ENCODE measurements at places on chromosomes 2 and 18. TPM values are rescaled to one million over a fixed set of nuclear protein-coding genes. Genes with fewer than 3 reads are reported as not detected.

GRCh38 chr2:42907835-42908234 is 115.5 kb upstream of the HAAO start:
- no peak for DNase-seq
- H3K27me3 ChIP-seq = no peaks in the 10 kb centered on the region
- no peak overlapping the region for H3K4me3 ChIP-seq
- H3K36me3 ChIP-seq = no peaks in the 10 kb centered on the region

DNA sequence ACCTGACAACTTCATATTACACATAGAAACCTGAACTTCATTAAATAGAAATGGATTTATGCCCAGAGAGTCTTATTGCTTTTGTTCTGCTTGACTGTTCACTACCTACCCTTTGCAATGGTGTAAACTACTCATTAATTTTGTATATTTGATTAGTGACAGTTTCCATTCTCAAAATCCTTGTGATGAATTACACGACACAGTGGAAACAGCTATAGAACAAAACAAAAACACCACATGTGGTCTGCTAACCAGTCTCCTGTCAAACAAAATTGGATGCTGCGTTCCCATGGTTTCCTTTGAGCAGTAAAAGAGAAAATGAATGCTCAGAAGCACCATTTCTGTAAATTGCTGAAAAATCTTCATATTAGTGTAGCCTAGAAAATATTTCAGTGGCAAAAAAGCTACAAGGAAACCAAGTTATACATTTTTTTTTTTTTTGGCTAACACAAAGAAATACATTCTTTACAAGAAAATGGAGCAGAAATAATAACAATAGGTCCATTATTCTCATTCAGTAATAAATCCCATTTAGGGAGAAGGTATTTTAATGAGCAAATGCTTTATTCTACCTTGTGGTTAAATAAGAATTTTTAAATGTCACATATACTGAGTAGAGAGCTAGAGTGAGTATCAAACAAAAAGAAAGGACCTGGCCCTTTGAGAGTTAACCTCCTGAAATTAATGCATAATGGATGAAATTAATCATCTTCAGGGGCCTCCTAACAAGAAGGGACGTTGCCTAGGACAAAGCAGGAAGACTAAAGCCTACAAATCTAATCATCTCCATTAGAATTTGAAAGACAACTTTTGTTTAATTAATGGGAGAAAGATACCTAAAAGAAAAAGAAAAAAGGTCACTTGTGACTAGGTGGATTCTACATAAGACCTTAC is 355.1 kb upstream of the ZC3H15 start:
- H3K4me3 ChIP-seq = no peak overlapping the region
- H3K36me3 ChIP-seq = no peaks in the 10 kb centered on the region
- H3K27ac ChIP-seq = no peak overlapping the region
- H3K27me3 ChIP-seq = no peaks in the 10 kb centered on the region
- DNase-seq = no peak
- H3K4me1 ChIP-seq = no peaks in the 10 kb centered on the region

- no peak overlapping the region for H3K27ac ChIP-seq
- H3K27me3 ChIP-seq = no peaks in the 10 kb centered on the region
- no peak for DNase-seq
- no peaks in the 10 kb centered on the region for H3K36me3 ChIP-seq
- no peak overlapping the region for H3K4me3 ChIP-seq
Measured at GRCh38 chr2:180577567-180577966, 402.8 kb upstream of the UBE2E3 start.

DNA sequence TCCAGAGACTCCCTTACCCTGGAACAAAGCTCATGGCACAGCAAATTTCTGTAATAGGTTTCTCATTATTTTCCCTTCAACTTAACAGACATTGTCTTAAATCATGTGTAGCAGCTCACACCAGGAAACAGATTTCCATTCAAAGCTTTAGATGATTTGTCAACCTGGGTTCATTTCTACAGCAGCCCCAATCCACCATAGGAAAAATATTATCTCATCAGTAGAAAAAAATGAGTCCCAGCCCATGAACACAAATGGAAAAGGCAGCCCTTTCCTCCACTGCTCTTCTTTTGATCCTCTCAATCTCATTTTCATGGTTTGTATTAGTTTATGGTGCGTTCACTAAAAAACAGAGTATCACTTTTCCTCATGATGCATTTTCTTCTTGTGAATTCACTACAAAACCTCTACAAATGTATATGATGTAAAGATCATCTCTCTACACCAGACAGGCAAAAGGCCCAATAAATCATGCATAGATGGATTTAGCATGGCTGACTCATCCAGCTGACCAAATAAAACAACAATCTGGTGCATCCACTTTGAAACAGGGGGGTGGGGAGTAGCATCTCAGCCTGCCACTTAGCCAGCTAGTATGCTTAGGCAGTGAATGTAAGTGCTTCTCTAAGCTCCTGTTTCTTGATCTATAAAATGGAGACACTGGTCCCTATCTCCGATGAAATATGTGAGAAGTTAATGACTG is 78.6 kb downstream of the SATB2 start:
- H3K27me3 ChIP-seq = peaks cover 10% of the 10 kb centered on the region
- no peak overlapping the region for H3K4me3 ChIP-seq
- no peak overlapping the region for H3K27ac ChIP-seq

DNA sequence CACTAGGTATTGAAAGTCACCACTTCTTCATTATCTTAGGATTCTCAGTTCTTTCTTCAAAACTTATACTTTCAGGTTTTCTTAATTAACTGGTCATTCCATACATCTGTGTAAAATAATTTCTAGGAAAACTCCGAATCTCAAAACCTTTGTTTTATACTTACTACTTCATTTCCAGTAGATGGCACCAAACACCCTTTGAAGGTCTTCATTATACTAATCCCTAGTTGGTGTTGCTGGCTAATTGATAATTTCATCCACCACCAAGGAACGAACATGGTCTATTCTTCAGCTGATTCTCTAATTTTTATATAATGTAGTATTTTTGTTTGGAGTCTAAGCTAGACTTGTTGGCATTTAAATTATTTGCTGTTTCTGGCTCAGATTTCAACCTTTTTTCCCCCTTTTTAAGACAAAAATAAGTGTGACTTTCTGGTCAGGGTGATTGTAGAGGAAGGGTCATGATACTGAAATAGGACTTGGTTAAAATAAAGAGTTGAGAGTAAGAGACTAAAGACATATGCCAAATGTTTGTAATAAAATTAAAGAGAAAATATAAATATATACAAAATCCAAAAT is 2.8 kb upstream of the MXD1 start:
- no peak for DNase-seq
- H3K4me1 ChIP-seq = peaks cover 15% of the 10 kb centered on the region
- peaks cover 5% of the 10 kb centered on the region for H3K36me3 ChIP-seq
- H3K27me3 ChIP-seq = no peaks in the 10 kb centered on the region

GRCh38 chr2:69279931-69280681 is 106.9 kb downstream of the GFPT1 start:
- H3K27ac ChIP-seq = no peak overlapping the region
- no peaks in the 10 kb centered on the region for H3K27me3 ChIP-seq
- DNase-seq = no peak
- H3K36me3 ChIP-seq = no peaks in the 10 kb centered on the region
- no peaks in the 10 kb centered on the region for H3K4me1 ChIP-seq

GRCh38 chr18:48997681-48997984 is 46.9 kb upstream of the SMAD7 start:
- no peak for DNase-seq
- H3K4me3 ChIP-seq = no peak overlapping the region
- no peaks in the 10 kb centered on the region for H3K27me3 ChIP-seq
- H3K27ac ChIP-seq = peak overlapping the region; percentile 74

DNA sequence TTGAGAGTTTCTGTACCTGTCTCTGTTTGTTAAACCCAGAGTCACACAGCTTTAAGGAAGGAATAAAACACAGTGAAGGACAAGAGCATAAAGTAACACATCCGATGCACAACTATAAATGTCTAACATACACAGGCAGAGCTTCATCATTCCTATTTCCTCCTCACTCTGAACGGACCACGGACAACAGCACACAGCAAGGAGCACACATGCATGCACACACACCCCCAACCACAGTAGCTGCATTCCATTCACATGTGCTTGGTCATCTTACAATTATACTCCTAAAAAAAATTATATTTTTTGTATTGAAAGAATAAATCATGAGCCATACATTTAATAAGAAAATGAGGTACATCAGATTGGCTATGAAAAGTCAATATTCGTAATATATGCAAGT is 58.3 kb downstream of the ID2 start:
- H3K27me3 ChIP-seq = no peaks in the 10 kb centered on the region
- H3K4me3 ChIP-seq = no peak overlapping the region
- H3K36me3 ChIP-seq = no peaks in the 10 kb centered on the region
- H3K4me1 ChIP-seq = no peaks in the 10 kb centered on the region
- no peak overlapping the region for H3K27ac ChIP-seq

GRCh38 chr2:64086347-64087082 is 57.7 kb downstream of the PELI1 start:
- H3K27ac ChIP-seq = no peak overlapping the region
- no peak for DNase-seq
- H3K4me1 ChIP-seq = no peaks in the 10 kb centered on the region

AQP12B gene
- total RNA-seq = not detected

CPO gene
- not detected for total RNA-seq

HADHB gene
- total RNA-seq = 54.3 TPM

DNA sequence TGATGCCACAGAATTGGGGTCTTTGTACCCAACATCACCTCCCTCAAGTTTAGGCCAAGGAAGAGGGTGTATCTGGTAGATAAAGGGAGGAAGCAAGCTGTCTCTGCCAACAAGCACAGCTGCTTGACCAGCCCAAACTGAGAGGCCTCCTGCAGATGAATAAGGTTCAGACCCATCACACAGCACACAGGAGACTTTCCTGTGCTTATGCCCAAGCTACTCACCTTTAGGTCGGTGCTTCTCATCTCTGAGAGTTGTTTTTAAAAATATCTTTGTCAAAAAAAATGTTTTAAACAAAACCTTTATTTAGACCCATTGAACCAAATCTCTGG is 24.7 kb upstream of the SP3 start:
- H3K36me3 ChIP-seq = no peaks in the 10 kb centered on the region
- no peak overlapping the region for H3K4me3 ChIP-seq
- no peak overlapping the region for H3K27ac ChIP-seq
- H3K27me3 ChIP-seq = no peaks in the 10 kb centered on the region

DNA sequence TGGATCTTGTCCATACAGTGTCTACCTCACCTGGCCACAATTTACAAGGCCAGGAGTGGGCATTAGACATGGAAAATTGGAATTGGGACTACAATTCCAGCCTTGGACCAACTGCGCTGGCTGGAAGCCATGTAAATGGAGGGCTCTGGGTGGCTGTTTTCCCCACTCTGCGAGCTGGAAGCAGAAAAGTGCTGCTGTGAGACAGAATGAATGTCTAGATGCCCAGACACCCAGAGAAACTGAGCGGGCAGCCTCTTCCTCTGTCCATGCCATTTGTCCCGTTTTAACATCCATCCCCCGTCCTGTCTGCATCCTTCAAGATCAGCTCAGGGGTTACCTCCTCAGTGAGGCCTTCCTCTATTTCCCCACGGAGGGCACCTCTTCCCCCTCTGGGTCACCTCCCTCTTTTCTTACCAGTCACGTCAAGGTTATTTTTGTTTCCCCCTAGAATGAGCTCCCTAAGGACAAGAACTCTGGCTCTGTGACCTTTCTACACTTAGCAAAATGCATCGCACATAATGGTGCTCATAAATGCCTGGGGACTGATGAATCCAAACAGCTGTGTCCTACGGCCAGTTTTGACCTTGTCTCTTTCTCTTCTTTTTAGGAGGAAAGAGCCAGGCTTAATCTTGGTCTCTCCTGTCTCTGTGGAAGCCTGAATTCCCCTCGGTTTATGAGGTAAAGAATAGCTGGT is 41.2 kb downstream of the MCFD2 start:
- peaks cover 21% of the 10 kb centered on the region for H3K27me3 ChIP-seq
- H3K27ac ChIP-seq = no peak overlapping the region
- no peak overlapping the region for H3K4me3 ChIP-seq
- H3K36me3 ChIP-seq = no peaks in the 10 kb centered on the region
- H3K4me1 ChIP-seq = no peaks in the 10 kb centered on the region

VWA3B gene
- not detected for total RNA-seq

ALK gene
- not detected for total RNA-seq

GRCh38 chr2:136407952-136408318 is 290.0 kb upstream of the CXCR4 start:
- no peaks in the 10 kb centered on the region for H3K36me3 ChIP-seq
- H3K27ac ChIP-seq = no peak overlapping the region
- no peak for DNase-seq
- H3K4me3 ChIP-seq = no peak overlapping the region

GRCh38 chr18:46484971-46485370 is 172.0 kb downstream of the LOXHD1 start:
- no peak overlapping the region for H3K4me3 ChIP-seq
- no peaks in the 10 kb centered on the region for H3K36me3 ChIP-seq
- H3K27me3 ChIP-seq = no peaks in the 10 kb centered on the region

MYOM1 gene
- 7.0 TPM for total RNA-seq

ACADL gene
- total RNA-seq = not detected

- DNase-seq = no peak
- no peaks in the 10 kb centered on the region for H3K36me3 ChIP-seq
- peaks cover 75% of the 10 kb centered on the region for H3K27me3 ChIP-seq
- no peaks in the 10 kb centered on the region for H3K4me1 ChIP-seq
- H3K27ac ChIP-seq = no peak overlapping the region
Measured at GRCh38 chr2:26179446-26179913, 6.6 kb downstream of the GAREM2 start.

- H3K27me3 ChIP-seq = peaks cover 11% of the 10 kb centered on the region
- H3K27ac ChIP-seq = no peak overlapping the region
- H3K4me1 ChIP-seq = peaks cover 10% of the 10 kb centered on the region
- no peak for DNase-seq
- H3K4me3 ChIP-seq = no peak overlapping the region
Measured at GRCh38 chr18:24663026-24663425, 202.6 kb downstream of the HRH4 start.

DNA sequence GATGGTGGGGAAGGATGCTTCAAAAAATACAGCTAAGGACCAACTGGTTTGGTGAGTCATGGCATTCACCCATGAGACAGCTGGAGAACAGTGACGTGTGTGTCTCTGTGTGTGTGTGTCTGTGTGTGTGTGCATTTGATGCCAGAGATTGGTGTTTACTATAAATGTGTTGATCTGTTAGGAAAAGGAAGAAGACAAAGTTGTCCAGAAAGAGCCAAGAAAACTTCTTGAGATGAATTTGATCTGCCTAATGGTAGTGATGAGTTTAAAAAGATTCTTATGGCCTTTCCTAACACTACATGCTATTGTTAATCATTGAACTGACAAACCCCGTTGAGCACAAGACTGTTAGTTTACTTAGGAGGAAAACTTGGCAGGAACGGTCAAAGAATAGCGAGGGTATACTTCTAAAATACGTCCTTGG is 36.4 kb upstream of the IL1R1 start:
- no peak overlapping the region for H3K27ac ChIP-seq
- H3K27me3 ChIP-seq = no peaks in the 10 kb centered on the region
- H3K4me1 ChIP-seq = peaks cover 9% of the 10 kb centered on the region
- H3K4me3 ChIP-seq = no peak overlapping the region
- H3K36me3 ChIP-seq = no peaks in the 10 kb centered on the region

All from T-cell (primary cell).